ENCODE measurements at places on chromosomes 7 and 10.

DNA sequence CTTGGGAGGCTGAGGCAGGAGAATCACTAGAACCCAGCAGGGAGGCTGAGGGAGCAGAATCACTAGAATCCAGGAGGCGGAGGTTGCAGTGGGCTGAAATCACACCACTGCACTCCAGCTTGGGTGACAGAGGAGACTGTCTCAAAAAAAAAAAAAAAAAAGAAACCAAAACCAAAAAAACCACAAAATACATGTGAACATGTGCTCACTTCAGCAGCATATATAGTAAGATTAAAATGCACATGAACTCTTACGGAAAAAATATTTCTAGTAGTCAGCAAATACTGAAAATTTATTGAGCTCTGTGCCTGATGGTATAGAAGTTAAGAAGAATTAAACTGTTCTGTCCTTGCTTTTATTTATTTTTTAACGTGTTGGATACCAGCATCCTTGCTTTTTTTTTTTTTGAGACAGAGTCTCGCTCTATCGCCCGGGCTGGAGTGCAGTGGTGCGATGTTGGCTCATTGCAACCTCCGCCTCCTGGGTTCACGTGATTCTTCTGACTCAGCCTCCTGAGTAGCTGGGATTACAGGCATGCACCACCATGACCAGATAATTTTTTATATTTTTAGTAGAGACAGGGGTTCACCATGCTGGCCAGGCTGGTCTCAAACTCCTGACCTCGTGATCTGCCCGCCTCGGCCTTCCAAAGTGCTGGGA lies 9.6 kb upstream of the ZNF487 start:
- no peak for DNase-seq

DNA sequence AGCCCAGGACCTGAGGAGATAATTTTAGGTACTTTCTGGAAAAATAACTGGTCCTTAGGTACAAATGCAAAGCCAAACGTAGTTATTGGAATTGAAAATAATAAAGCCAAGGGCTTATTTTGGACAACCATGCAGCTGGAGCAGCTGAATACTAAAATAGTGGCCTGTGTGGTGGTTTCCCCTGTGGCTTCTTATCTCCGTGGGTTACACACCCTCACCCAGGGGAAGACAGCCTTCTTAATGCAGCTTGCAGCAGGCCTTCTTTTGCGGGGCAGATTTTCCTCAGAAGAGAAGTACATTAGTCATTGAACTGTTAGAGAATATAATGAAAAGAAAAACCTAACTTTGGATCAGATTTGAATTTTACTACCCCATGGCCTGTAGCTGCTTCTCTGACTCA lies 133.5 kb downstream of the ST7 start:
- DNase-seq: no peak

DNA sequence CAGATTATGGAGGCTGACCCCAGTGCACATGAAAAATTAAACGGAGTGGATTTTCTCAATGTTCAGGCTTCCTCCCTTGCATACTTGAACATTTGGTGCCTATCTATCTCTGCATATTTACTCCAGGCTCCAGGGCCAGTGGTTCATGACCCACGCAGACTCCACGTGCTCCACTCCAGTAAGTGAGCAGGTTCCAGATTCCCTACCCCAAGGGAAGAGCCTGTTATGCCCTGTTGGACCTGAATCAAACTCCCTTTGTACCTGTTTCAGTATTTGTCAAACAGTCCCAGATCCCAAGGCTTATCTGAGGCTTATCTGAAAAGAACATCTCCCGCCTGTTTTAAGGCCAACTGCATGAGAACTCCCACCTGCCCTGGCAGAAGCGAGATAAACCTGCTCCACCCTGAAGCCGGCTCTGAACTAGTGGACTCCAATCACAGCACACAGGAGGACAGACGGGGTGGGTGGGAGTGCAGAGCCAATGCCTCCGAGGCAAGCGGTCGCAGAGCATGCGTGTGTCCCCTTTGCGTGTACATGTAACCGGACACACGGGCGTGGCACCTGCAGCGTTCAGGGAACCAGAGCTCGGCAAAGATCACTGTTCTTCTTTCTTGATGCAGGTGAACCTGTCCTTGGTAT lies 2.3 kb upstream of the FUOM start:
- no peak for DNase-seq

DNA sequence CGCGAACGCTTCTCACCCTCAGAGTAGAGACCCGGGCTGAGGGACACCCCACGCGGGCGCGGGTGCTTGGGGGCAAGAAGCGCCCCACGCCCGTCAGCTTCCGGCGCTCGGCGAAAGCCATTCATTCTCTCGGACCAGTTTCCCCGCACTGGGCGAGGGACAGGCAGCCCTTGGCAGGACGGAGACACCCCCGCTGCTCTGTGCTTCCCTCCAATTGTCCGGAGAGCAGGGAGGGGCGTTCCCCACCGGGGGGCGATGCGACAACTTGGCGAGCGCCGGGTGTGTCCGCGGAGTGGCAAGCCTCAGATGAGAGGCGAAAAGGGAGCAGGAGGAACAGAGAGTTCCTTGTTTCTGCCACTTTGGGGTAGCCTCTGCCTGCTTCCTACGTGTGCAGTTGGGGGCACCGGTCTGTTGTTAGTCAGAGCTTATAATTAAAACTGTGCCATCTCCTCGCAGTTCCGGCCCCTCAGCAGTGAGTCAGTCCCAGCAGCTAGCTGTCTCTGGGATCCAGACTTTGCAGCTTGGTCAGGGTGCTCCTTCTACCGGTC lies 1.7 kb downstream of the GPR158 start:
- DNase-seq: no peak

DNA sequence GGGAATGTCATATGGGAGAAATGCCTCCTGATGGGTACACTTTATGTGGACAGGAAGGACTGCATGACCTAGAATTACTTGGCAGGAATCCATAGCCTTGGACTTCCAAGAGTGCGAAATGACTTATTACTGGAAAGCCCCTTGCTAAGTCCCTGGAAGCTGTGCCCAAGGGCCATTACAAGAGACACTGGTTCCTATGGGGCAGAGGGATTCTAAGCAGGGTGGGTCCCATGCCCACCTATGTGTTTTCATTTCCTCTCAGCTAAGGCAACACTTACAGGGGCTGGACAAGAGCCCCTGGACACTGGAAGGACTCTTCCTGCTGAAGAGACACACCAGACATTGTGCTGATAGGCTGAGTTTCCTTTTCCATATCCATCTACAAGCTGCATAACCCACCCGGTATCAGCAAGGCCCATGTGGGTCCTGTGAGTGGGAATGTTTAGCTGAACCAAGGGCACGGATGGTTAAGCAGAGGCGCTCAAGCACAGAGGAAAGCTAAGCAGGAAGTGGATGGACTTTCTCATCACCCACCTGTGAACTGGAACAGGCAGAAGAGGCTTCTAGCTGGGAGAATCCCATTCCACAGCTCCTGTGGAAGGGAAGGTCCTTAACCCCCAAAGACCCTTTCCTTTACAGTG lies 56.2 kb downstream of the XPNPEP1 start:
- DNase-seq: no peak

DNA sequence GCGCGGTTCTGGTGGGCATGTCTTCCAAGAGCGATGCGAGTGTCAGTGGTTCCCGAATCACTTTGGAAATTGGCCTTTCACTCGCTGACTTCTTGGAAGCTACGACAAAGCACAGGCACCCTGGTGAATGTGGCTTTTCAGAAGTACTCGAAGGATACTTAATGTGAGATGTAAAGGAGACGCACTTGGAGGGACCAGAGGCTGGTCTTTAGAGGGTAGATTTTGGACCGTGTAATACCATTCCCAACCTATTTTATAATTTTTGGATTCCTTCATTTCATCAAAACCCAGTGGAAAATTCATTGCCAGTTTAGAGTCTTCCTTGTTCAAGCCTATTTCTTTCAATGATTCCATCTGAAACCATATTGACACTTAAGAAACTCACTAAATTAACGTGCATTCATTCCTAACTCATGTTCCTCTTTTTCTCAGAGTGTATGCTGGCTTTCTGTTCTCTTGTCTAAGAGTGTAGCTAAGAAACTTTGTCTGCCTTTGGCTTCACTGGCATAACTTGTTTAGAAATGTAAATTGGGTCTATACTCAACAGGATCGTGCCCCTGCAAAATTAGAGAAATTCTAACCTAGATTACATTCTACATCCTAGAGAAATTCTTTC lies 645 bp upstream of the COPG2 start:
- DNase-seq: no peak

DNA sequence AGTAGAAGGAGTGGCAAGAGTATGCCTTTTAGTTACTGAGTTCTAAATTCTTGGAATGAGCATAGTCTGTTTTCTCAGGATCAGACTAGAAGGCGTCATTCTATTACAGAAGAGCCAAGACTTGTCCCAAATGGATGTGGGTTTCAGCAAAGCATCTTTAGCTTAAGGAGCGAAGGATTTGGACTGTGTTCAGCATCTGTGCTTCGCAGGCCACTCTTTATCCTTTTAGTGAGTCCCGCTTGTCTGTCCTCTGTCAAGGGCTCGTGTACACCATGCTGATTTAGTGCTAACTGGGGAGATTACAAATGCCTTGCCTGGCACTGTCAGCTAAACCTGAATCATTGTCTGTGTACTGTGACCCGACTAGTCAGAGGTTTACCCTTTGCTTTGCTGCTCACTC lies 465.7 kb downstream of the AUTS2 start:
- no peak for DNase-seq

DNA sequence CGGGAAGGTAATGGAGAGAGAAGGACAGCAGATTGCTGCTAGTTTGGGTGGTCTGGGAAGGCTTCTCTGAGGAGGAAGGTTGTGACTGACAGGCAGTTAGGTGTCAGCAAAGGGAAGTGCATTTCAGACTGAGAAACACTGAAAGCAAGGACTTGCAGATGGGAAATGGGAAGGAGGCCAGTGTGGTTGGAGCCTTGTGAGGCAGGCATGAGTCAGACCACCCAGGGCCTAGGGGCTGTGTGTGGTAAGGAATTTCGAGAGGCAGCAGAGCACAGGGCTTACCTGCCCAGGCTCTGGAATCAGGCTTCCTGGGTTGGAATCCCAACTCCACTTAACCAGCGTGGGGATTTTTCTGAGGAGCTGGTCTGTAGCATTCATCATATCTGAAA lies 53.5 kb downstream of the NRF1 start:
- no peak for DNase-seq

GRCh38 chr7:5681979-5682546 lies 99.4 kb downstream of the RNF216 start:
- DNase-seq: no peak

- DNase-seq: no peak
Measured at GRCh38 chr7:147207988-147208387, 1091.4 kb downstream of the CNTNAP2 start.

DNA sequence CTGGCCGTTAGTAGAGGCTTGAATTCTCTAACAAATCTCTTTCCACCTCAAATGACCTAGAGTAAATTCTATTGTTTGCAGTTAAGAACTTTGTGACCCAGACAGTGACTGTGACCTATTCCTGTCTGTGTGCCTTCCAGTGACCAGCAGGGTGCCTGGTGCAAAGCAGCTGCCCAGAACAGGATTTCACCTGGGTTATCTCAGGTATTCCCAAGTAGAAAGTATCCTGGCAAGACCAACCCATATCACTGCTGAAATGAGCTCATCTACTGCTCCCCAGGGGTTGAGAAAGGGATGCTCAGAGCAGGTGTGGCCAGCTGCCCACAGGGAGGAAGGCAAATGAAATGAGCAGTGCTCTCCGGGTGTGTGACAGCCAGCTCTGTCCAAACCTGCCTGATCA lies 2.1 kb upstream of the MSMB start:
- DNase-seq: no peak

- no peak for DNase-seq
Measured at GRCh38 chr10:33673839-33674415, 339.5 kb upstream of the NRP1 start.

GRCh38 chr10:78365694-78366093 lies 332.0 kb downstream of the RPS24 start:
- DNase-seq: no peak

GRCh38 chr7:28354601-28355402 lies 57.5 kb upstream of the CREB5 start:
- no peak for DNase-seq

DNA sequence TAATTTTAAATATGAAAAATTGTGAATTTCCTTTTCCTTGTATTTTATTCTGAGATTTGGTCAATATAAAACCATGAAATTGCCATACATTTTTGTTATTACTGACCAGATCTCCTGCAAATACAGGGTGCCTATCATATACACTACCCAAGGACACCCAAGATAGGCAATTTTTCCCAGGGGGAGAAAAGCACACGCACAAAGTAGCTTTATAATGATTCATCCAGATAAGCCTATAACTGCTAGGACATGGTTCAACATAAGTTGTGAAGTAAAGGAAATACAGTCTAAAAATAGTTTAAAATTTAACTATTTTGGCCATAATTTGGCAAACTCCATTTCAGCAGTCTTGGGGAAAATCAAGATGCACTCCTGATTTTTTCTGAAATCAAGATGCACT lies 4.8 kb downstream of the RUFY2 start:
- no peak for DNase-seq

- DNase-seq: no peak
Measured at GRCh38 chr10:101650863-101651262, 44.1 kb downstream of the FBXW4 start.

GRCh38 chr7:8185926-8186683 lies 75.9 kb downstream of the ICA1 start:
- DNase-seq: no peak

GRCh38 chr7:129777195-129777844 lies 165.8 kb downstream of the NRF1 start:
- no peak for DNase-seq

DNA sequence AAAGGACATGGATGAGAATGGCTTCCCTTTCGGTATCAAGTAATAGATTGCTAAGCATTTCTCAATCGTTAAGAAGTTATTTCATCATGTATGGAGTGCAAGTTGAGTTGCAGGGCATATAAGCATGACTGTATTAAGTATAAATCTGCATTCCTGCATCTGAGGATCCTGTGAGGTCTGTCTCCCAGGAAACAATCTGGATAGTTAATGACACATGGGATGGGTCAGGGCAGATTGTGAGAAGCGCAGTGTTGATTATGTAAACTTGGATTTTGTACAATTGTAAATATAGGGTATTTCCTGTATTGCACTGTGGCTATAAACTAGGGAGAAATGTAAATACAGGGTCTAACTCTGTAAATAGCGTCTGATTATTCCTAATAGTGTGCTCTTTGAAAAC lies 102.6 kb downstream of the PLXDC2 start:
- DNase-seq: no peak

DNA sequence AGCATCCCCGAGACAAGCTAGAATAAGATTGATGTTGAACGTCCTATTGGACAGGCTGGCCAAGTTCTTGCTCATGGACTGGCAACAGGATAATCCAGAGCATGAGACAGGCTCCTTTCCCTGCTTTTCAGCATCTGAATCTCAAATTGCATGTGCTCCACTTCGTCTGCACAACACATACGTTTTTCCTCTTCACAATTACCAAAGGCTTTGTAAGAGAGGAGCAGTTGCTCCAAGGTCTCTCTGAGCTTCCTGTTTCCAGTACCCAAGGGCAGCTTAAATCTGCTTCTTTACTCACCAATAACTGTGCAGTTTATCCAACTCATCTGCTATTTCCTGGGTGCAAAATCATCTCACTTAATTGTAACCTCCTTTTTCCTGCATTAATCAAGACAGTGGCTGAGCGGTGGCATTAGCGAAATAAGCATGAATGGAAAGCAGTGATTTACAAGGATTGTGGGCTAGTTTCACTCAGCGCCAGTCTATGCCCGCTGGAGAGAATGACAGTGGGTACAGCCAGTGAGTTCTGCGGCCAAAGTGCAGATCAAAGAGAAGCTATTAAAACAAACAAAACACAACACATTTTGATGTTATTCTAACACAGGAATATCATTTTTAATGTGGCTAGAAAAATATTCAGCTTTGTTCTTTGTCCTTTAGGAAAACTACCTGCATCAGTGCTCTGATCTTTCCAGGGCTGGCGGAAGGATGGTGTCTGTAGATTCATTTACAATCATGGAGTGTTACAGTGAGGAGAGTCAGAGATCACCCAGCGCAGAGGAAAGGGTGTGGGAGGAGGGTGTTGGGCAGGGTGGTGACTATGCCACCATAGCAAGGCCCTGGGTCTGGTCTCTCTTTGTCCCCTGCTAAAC lies 79.8 kb downstream of the CHN2 start:
- DNase-seq: no peak

All from mucosa of descending colon (tissue), 3 donors.